ENCODE measurements at places on chromosomes 16 and 17. TPM values are rescaled to one million over a fixed set of nuclear protein-coding genes. Genes with fewer than 3 reads are reported as not detected.

The KCNJ2 gene
- 1.4 TPM for total RNA-seq

The ACACA gene
- 39.1 TPM for total RNA-seq

DNA sequence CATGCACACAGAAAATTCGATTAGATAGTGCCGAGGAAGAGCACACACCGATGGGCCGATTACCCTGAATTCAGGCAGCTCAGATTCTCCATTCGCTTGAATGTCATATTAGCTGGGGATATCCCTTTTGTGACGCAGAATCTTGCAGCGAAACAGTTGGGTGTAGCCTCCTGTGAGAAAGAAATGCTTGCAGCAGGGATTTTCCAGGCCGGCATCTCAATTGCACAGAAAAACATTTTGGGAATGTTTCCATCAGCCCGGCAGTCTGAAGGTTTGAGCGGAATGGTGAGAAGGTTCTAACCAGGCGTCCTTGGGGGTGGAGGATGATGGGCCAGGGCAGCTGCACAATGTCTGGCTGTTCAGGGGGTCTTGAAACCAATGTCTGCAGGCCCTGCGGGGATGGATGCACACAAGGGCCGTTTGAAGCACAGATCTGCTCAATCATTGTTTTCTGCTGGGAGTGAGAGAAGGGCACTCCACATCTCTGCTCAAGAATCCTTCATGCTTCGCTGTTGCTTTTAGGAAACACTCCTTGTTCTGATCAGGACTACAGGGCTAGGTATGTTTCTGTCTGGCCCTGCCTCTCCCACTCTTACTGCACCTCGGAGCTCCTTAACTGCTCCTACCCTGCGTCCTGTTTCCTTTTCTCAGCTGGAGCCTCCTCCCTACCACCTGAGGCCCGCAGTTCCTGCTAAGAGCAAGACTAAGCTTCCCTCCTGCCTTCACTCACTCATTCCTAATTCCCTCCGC lies 94.6 kb downstream of the CMIP start:
- H3K4me1 ChIP-seq, result no peaks in the 10 kb centered on the region
- H3K27ac ChIP-seq, result no peak overlapping the region
- H3K27me3 ChIP-seq, result no peaks in the 10 kb centered on the region
- no peak overlapping the region for H3K4me3 ChIP-seq
- no peak for DNase-seq
- no peaks in the 10 kb centered on the region for H3K36me3 ChIP-seq

The MYH1 gene
- total RNA-seq, result not detected

DNA sequence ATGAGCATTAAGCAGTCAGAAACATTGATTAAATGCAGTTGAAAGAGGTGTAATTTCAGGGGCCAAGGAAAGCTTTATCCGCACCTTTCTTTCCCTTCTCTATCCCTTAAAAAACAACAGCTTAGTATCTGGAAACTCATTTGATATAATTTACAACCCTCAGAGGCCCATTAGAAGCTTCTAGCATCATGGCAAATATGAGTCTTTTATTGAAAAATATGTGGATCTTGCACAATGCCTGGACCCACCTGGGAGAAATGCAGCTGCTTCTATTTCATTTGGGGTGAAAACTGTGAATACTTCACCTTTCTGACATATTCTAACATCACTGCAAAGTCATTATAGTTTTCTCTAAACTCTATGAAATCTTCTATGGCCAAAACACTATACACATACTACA lies 492.2 kb upstream of the PSMD7 start:
- no peaks in the 10 kb centered on the region for H3K36me3 ChIP-seq
- H3K27me3 ChIP-seq, result no peaks in the 10 kb centered on the region
- no peak for DNase-seq

The VPS4A gene
- 9.6 TPM for total RNA-seq

DNA sequence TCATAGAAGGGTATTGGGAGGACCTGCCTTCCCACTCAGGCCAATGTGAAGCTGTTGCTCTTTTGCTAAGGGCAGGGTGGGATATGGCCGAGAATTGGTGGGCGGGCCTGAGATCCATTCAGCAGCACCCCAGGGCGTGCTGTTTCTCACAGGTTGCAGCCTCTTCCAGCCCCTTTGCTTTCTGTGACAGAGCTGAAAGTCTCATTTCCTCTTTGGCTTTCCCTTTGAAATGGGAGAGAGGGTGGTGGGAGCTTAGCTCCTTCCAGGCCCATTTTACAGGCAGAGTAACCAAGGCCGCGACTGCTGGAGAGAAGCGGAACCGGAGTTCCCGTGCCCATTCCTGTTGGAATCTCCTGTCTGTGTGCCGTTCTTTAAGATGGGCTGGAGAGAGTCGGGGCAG lies 183.0 kb downstream of the RAB11FIP4 start:
- no peaks in the 10 kb centered on the region for H3K36me3 ChIP-seq
- no peak for DNase-seq
- H3K4me1 ChIP-seq, result no peaks in the 10 kb centered on the region
- H3K27ac ChIP-seq, result no peak overlapping the region

The PRSS36 gene
- total RNA-seq, result 0.73 TPM

The UTP4 gene
- total RNA-seq, result 13.9 TPM

DNA sequence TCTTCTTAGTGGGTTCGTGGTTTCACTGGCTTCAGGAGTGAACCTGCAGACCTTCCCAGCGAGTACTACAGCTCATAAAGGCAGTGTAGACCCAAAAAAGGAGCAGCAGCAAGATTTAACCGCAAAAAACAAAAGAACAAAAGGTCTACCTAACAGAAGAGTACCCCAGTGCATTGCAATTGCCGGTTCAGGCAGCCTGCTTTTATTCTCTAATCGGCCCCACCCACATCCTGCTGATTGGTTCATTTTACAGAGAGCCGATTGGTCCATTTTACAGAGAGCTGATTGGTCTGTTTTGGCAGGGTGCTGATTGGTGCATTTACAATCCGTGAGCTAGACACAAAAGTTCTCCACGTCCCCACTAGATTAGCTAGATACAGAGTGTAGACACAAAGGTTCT lies 2.0 kb upstream of the ARRB2 start:
- no peaks in the 10 kb centered on the region for H3K27me3 ChIP-seq
- H3K4me1 ChIP-seq, result peaks cover 27% of the 10 kb centered on the region
- no peak for DNase-seq
- no peak overlapping the region for H3K27ac ChIP-seq
- no peaks in the 10 kb centered on the region for H3K36me3 ChIP-seq
- H3K4me3 ChIP-seq, result no peak overlapping the region

DNA sequence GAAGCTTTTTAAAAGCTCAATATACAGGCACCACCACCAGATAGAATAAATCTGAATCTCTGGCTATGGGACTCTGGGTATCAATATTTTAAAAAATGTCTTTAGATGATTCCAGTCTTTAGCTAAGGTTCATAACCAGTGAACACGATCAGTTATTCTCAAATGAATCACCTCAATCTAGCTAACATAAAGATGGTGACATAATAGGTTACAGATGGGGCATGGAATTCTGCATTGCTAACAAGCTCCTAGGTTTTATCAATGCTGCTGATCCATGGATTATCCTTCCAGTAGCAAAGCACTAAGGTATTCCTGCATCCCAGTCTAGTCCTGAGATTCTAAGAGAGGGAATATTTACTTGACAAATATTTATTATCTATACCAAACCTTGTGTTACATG lies 415.5 kb upstream of the CDH11 start:
- H3K27ac ChIP-seq, result no peak overlapping the region
- H3K4me1 ChIP-seq, result no peaks in the 10 kb centered on the region
- no peaks in the 10 kb centered on the region for H3K36me3 ChIP-seq
- no peaks in the 10 kb centered on the region for H3K27me3 ChIP-seq

DNA sequence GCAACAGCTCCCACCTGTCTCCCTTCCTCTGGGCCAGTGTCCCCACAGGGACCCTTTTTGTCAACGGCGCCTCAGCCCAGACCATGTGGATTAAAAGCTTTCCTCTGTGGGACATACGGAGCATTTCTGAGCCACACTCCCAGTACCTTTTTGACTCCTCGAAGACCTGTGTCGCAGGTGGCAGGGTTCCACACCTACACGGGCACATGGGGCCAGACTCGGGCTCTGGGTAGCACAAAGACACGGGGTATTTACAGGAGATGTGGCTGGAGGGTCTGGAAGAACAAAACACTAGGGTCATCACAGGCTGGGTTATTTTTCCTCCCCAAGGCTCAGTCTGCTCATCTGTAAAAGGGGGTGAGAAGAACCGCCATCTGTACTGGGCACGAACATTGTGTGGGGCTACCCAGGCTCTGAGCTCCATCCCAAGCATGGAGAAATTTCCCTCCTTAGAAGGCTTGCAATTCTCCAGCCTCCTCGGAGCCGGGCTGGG lies 32.5 kb upstream of the SNN start:
- H3K27me3 ChIP-seq, result no peaks in the 10 kb centered on the region
- no peak for DNase-seq
- H3K4me3 ChIP-seq, result no peak overlapping the region
- H3K36me3 ChIP-seq, result no peaks in the 10 kb centered on the region
- H3K4me1 ChIP-seq, result peaks cover 5% of the 10 kb centered on the region

- no peak overlapping the region for H3K27ac ChIP-seq
- no peak overlapping the region for H3K4me3 ChIP-seq
- H3K27me3 ChIP-seq, result no peaks in the 10 kb centered on the region
- DNase-seq, result no peak
Observed at GRCh38 chr17:37640015-37640414, 3.2 kb downstream of the DDX52 start.

DNA sequence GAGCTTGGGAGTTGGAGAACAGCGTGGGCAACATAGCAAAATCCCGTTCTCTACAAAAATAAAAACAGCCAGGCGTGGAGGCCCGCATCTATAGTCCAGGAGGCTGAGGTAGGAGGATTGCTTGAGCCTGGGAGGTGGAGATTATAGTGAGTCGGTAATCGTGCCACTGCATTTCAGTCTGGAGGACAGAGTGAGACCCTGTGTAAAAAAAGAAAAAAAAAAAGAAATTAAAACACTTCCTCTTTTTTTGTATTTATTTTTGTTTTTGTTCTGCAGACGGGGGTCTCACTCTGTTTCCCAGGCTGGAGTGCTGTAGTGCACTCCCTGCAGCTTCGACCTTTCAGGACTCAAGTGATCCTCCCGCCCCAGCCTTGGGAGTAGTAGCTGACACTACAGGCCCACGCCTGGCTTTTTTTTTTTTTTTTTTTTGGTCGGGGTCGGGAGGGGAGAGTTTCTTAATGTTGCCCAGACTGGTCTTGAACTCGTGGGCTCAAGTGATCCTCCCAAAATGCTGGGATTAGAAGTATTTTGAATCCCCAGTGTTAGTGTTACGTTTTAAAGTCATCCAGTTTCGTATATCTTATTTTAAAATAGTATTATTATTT lies 1.5 kb downstream of the IST1 start:
- H3K27ac ChIP-seq, result peak overlapping the region; percentile 99
- peaks cover 12% of the 10 kb centered on the region for H3K4me1 ChIP-seq
- no peaks in the 10 kb centered on the region for H3K27me3 ChIP-seq
- no peak for DNase-seq
- H3K36me3 ChIP-seq, result no peaks in the 10 kb centered on the region

The KCNH4 gene
- not detected for total RNA-seq

Measured in right lobe of liver (tissue), 6 donors.